ENCODE measurements at places on chromosomes 7 and 10.
A peak's percentile ranks its signal among the peaks of the same experiment; 100 is the strongest.

- peak; percentile 78 for DNase-seq
Measured at GRCh38 chr10:80046629-80047441, 31.6 kb upstream of the TMEM254 start.

GRCh38 chr7:123183431-123183830 lies 16.3 kb downstream of the SLC13A1 start:
- DNase-seq = no peak

DNA sequence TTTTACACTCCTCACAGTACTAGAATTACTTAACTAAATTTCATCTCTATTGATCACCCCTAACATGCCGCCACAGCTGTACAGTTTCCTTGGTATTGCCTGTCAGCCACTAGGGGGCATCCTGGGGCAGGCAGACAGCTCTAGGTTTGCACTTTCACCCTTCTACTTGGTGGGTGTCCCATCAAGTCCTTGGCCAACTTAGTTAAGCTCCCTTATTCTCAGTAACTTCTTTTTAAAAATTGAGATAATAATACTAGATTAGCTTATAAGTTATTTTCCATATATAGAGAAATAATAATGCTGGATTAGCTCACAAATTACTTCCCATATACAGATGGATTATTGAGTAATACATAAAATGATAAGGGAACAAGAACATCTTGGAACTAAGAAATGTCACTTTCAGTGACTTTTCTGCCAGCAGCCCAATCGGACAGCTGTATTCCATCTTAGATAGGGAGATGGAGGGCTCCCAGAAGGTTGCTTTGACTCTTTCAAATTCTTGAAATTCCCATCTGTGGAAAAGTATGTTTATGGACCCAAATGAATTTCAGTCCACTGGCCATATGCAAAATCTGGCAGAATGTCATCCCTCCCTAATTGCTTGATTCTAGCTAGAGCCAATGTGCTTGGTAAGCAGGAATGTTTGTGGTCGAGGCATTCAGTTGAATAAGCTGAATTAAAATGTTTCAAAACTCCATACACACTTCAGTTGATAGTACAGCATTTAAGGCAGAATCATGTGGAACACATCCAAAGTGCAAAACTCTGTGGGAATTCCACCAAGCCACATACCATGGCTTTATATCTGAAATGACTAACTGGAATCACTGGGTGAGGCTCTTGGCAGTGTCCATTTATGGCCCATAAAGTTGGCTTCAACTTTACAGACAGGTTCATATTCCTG lies 309.7 kb downstream of the CSTF2T start:
- peak; percentile 97 for DNase-seq

DNA sequence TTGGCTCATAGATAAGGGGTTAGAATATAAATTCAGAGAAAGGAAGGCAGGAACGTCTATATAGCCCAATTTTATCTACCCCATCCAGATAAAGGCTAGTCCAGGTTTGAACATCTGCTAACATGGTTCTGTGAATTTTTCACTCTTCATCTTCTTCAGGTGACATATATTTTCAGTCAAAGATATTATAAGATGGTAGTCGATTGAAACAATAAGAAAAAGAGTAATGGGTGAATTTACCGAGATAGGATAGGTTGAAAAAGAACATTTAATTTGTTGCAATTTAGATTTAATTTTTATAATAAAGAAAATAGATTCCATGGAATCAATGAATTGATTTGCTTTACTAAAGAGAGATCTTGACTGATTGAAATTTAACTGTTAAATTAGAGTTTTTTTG lies at the start of gene OR2F1:
Gene OR2F1 (plus strand): TSS at position 301 of the 400 bp plus-strand sequence. CDS start 5,127 bp downstream, outside the sequence.
- DNase-seq = no peak

GRCh38 chr10:62082729-62083411 lies 181.4 kb downstream of the ARID5B start:
- peak; percentile 52 for DNase-seq

DNA sequence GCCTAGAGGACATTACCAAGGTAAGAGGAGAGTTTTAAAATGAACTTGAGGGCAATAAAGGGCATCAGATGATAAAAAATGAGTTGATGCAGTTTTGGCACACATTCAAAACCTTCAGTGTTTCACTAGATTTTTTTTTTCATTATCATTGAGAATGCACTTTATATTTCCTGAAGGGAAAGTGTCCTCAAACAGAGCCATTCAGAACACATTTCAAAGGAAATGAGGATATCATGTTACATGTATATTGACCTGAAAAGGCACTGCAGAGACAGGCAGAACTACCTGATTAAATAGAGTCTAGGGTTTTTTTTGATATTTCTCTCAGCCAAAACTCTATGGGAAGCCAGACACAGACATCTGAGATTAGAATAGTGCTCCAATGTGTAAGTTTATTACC lies 454.0 kb downstream of the NEBL start:
- no peak for DNase-seq
